ENCODE measurements at places on chromosomes 7 and 10. TPM values are rescaled to one million over a fixed set of nuclear protein-coding genes. Genes with fewer than 3 reads are reported as not detected.

Gene FAM13C
- 0.10 TPM for total RNA-seq

Gene NKX1-2
- 0.02 TPM for total RNA-seq

Gene GDF2
- not detected for total RNA-seq

Gene CDH23
- under 0.01 TPM for total RNA-seq

Gene TUBAL3
- total RNA-seq = 1.6 TPM

Gene NKX6-2
- total RNA-seq = not detected

Gene ELMO1
- total RNA-seq = 7.3 TPM

Gene HMX3
- 3.9 TPM for total RNA-seq

Gene BTRC
- total RNA-seq = 12.2 TPM

Gene KEL
- total RNA-seq = 0.59 TPM

Gene SGCE
- total RNA-seq = 7.8 TPM

Gene FBXL13
- total RNA-seq = 38.7 TPM

Gene ARL3
- total RNA-seq = 5.1 TPM

Gene POU6F2
- not detected for total RNA-seq

Gene TEX36
- not detected for total RNA-seq

Gene GRM3
- total RNA-seq = not detected

Measured in NCI-H460 (cell line).